Stimulated activated CD8-positive, alpha-beta memory T cell treated with anti-CD3 and anti-CD28 coated beads, Interleukin-15, amount 100 ng/mL, for 1 hour (primary cell): ENCODE measurements at places on chromosomes 5 and 9.

GRCh38 chr5:60487476-60487875 is 212.5 kb downstream of the DEPDC1B start:
- no peak for DNase-seq

- DNase-seq: no peak
Observed at GRCh38 chr9:27548055-27548741, 18.6 kb upstream of the MOB3B start.

DNA sequence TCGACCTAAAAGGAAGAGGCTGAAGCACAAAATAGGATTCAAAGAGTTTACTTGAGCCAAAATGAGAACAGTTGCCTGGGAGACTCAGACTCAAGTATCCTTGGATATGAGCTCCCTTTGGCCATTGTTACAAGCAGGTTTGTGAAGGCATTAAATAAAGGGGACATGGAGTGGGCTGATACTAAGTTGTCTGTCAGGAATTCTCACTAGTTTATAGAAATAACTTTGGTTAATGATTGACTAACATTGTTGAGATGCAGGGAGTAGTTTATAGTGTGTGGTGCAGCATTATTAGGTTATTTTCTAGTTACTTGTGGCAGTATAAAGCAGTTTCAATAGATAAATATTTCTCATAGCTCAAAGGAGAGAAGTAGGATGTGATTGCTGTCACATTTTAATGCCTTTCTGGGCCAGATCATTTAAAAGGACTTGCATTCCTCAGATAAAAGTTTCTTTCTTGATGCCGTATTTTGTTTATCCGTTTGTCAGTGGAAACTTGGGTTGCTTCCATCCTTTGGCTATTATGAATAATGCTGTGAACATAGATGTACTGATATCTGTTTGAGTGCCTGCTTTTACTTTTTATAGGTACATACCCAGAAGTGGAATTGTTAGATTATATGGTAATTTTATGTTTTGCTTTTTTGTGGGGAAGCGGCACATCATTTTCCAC is 9.1 kb downstream of the AP3S1 start:
- DNase-seq: no peak

DNA sequence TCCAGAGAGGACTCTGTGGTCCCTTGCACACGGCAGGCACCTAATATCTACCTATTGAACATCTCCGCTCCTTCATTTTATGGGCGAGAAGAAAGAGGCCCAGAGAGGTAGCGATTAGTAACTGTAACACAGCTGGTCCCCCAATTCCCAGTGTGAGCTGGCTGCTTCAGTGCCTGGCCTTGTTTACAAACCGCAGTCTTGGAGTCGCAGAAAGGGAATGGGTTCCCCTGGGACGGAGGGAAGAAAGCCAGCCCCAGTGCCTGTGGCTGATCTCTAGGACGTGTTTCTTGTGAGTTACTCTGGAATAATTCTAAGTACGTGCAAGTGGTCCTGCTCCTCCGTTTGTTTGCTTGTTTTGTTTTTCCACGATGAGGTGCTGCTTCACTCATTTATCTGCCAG is 52.0 kb downstream of the CFAP77 start:
- no peak for DNase-seq

DNA sequence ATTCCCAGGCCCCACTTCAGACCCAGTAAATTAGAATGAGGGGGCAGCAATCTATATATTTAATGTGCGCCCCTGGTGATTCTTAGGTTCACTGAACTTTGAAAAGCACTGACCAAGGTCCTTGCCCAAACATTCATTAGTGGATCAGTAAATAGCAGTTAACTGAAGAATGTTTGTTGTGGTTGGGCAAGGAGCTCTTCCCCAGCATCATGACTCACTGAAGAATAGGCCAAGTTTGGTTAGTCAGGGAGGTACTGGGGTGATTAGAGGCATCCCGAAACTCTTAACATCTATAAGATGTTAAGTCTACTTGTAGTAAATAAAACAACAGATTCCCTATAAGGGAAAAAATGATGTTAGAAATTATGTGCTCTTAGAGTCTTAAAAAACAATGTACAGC is 833 bp upstream of the MROH2B start:
- no peak for DNase-seq

GRCh38 chr5:151581347-151581746 is 9.8 kb downstream of the FAT2 start:
- DNase-seq: no peak

- no peak for DNase-seq
Observed at GRCh38 chr9:74458832-74459231, 38.3 kb upstream of the RORB start.

- no peak for DNase-seq
Observed at GRCh38 chr9:125797930-125798329, 50.8 kb downstream of the PBX3 start.

DNA sequence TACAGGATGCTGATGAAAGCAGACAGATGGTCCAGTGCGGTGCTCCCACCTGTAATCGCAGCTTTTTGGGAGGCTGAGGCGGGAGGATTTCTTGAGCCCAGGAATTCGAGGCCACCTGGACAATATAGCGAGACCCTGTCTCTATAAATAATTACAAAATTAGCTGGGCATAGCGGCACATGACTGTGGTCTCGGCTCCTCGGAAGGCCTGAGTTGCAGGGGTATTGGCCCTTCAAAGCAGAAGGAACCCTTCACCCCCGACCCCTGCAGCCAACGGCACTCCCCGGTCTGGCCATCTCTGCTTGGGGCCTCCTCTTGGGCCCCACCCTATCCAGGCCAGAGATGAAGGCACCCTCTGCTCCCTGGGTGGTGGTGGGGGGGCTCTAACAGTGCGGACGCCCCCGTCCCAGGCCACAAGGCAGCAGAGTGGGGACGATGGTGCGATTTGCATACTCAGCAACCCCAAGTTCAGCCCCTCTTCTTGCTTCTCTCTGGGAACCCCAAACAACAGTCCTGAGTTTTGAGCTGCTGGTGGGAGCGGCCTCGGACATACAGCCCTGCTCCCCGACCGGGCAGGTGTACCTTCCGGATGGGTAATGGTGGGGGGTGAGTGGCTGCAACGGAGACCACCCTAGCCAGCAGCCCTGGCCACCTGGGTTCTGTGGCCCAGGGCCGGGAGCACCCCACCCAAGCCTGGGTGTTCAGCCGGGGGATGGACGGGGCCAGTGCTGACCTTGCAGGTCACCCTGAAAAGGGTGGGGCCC is 50.7 kb downstream of the NACC2 start:
- DNase-seq: no peak

GRCh38 chr5:56490971-56491468 is 257.9 kb upstream of the ANKRD55 start:
- no peak for DNase-seq

GRCh38 chr5:40570408-40571129 is 109.1 kb upstream of the PTGER4 start:
- DNase-seq: no peak

- no peak for DNase-seq
Observed at GRCh38 chr5:163252950-163253349, 184.4 kb upstream of the CCNG1 start.

- DNase-seq: no peak
Observed at GRCh38 chr9:78014776-78015175, 16.8 kb downstream of the GNAQ start.

DNA sequence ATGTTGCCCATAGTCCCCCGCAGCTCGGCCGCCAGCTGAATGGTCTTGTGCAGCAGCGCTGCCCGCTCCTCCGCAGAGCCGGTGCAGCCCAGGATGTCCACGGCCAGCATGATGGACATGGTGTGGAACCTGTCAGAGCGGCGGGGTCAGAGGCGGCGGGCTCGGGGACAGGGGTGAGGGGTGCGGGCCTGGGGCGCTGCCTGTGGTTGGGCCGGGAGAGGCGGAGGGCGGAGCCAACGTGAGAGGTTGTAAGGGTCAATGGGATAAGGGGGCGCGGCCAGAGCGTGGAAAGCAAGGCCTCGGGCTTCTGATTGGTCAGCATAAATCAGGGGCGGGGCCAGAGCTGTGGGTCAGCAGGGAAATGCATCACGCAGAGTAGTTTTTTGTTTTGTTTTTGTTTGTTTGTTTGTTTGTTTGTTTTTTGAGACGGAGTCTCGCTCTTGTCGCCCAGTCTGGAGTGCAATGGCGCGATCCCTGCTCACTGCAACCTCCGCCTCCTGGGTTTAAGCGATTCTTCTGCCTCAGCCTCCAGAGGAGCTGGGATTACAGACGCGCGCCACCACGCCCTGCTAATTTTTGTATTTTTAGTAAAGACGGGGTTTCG is 6.8 kb upstream of the TOR2A start:
- DNase-seq: no peak

DNA sequence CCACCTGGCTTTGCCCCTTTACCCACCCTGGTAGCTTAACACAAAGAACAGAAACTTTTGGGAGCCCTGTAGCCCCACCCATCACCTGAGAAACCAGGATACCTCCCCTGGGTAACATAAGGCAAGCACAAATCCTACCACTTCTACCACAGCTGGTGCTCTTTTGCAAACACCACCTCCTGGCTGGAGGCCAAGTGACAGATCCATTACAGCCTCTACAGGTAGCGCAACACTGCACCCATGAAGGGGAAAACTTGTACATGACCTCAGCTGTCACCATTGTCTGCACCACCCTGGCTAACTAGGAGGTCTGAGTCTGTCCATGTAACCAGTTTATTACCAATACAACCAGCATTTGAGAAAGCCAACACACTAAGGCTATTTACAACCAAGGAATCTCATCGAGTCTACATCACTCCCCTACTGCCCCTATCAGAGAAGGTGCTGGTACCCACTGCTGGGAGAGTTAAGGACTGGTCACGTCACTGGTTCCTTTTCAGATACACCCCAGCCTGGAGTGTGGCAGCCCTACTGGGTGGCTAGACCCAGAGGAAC is 128.6 kb downstream of the PJA2 start:
- no peak for DNase-seq

- no peak for DNase-seq
Observed at GRCh38 chr5:139848508-139849100, 53.0 kb downstream of the PSD2 start.

- no peak for DNase-seq
Observed at GRCh38 chr5:76180814-76181805, 97.9 kb downstream of the SV2C start.
